ENCODE measurements at places on chromosomes 3 and 15.

DNA sequence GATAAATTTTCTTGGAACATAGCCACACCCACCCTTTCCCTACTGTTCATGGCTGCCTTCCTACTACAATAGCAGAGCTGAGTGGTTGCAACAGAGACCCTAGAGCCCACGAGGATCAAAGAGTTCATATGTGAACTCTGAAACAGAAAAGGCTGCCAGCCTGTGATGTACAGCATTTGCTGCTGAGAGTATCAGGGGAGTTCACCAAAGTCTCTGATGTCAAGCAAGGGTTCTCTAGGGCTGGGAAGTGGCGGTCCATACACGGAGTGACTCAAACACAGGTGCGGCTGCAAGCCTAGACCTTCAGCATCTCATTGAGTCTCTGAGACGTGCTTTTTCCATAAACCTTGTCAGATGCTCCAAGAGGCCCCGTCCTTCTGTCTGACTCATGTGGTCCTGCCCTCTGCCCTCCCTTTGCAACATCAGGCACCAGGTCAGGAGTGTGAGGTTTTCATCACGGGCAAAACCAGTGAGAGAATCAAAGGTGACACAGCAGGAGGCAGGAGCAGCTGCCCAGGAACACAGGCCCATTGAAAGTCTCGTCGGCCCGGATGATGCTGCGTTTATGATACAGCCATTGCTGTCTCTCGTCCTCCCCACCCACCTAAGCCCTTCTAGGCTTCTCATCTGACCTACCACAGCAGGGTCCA is 42.9 kb downstream of the PCSK6 start:
- no peak for DNase-seq

DNA sequence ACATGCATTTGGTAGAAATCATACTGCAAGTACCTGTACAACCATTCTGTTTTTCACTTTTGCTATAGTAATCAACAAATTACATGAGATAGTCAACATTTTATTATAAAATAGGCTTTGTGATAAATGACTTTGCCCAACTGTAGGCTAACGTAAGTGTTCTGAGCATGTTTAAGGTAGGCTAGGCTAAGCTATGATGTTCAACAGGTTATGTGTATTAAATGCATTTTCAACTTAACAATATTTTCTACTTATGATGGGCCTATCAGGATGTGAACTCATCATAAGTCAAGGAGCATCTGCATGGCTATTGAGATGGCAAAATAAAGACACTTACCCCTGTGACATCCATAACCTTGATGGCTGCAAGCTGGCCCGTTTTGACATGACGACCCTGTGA is 201.3 kb upstream of the SLC2A2 start:
- DNase-seq: no peak

DNA sequence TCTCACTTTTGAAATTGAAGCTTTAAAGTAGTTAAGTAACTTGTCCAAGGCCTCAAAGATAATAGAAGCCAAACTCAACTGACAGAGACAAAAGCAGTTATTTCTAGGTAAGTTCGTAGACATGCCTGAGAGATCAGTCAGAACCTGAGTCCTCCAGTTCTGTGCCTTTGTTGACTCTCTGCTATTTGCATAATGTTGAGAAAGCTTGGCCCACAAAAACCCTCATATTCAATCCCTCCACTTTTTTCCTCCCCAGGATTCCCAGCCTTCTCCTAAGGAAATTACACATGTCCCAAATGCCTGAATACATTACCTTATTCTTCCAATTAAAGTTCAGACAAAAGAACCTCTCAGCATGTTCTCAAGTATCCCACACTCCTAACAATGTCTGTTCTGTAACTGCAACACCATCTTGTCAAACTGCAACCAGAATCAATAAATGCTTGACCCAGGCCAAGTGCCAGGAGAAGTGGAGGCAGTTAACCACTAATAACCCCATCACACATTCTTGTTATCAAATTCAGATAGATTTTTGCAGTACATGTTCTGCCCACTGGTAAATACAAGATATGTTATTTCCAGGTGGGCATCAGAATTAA is 217.8 kb downstream of the LRRC3B start:
- no peak for DNase-seq

DNA sequence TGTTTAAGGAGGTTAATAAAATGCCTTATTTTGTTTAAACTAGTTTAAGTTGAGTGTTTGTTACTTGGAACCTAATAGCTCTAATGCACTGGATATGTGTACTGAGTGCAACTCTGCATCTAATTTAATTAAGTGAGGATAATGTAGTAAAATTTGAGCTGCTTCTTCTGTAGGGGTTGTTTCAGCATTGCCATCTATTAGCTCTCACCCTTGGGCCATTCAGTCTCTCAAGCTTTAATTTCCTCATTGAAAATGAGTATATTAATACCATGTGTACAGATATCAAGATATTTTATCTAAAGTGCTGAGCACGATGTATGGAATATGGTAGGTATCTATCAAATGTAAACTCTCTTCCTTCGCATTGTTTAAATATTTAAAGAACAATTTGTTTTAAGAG is 375.7 kb upstream of the LRRC3B start:
- no peak for DNase-seq
